ENCODE measurements at places on chromosomes 16 and 17. TPM values are rescaled to one million over a fixed set of nuclear protein-coding genes. Genes with fewer than 3 reads are reported as not detected.

Gene STAC2
- total RNA-seq, result under 0.01 TPM

Gene TCAP
- 0.19 TPM for total RNA-seq

Gene CLDN9
- total RNA-seq, result not detected

Gene CMTM3
- total RNA-seq, result 7.6 TPM

Gene ZNF469
- total RNA-seq, result 2.8 TPM

Gene PABPN1L
- total RNA-seq, result not detected

Gene SLC12A3
- not detected for total RNA-seq

Gene ABCA9
- 17.8 TPM for total RNA-seq

Data from regular cardiac myocyte (primary cell).